ENCODE measurements at places on chromosomes 11 and 22.
A peak's percentile ranks its signal among the peaks of the same experiment; 100 is the strongest.

- DNase-seq = no peak
These were observed 726.1 kb upstream of the CCDC90B start for GRCh38 chr11:84012171-84012826.

GRCh38 chr11:43941257-43941994 is 1.0 kb upstream of the C11orf96 start:
- DNase-seq = no peak

- DNase-seq = no peak
These were observed 994 bp downstream of the DEPDC5 start for GRCh38 chr22:31754813-31755212.

DNA sequence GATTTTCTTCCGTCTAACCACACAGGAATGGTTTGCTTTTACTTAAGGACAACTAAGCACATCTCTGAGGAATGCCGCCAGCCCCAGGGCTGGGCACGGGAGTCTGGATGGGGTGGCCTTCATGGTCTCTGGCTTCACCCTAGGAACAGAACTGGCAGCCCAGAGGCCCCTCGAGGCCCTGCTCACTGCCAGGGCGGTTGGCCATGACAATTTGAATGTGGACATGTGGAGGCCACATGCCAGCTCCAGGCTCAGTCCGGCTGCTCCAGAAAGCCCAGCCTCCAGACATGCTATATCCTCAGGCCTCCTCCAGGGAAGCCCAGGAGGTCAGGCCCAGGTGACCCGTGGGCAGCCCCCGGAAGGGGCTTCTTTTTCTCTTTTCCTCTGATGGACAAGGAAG is 84.0 kb upstream of the FGF3 start:
- no peak for DNase-seq

GRCh38 chr22:50010676-50011446 is 1.7 kb downstream of the IL17REL start:
- peak; percentile 69 for DNase-seq

GRCh38 chr11:18193010-18193409 is 20.4 kb downstream of the MRGPRX4 start:
- DNase-seq = no peak

DNA sequence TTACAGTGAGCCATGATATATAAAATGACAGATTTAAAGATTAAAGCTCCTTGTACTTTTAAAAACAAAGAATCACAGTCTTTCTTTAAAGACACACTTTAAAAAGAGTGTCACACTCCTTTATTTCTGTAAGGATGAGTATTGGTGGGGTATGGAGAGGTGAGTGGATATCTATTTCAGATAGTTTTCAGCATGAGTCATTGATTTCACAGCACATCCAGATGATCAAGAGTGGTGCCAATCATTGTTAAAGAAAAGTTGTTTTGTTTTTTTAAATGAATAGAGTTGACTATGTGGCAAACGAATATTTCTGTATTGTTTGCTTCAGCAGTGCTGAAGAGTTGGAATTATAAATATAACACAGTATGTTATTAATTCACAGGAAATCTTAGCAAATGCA is 52.5 kb downstream of the FAR1 start:
- no peak for DNase-seq

DNA sequence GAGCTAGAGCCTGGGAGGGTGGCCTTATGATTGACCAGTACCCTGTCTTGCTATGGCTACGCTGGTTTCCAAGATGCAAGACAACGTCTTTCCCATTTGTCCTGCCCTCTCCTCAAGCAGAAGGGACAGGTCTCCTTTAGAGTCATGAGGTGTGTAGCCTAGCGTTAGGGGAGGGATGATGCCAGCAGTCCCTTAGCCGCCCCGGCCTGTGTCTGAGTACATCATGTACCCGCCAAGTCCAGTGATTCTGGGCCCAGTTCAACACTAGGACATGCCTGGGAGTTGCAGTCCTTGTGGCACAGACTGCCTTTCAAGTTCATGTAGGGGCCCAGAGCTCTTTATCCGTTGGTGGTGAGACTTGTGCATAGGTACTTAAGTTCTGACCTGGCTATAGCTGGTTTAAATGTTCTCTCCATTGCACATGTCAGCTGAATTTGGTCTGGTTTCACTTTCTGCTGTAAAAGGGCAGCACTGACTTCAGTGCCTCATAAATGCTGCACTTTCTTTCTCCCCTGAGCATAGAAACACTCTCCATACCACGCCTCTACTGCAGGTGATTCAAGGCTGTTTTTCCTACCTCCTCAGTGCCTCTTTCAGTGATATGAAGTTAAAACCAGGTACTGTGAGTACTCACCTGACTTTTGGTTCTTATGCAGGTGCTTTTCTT is 151.1 kb downstream of the METTL15 start:
- no peak for DNase-seq

DNA sequence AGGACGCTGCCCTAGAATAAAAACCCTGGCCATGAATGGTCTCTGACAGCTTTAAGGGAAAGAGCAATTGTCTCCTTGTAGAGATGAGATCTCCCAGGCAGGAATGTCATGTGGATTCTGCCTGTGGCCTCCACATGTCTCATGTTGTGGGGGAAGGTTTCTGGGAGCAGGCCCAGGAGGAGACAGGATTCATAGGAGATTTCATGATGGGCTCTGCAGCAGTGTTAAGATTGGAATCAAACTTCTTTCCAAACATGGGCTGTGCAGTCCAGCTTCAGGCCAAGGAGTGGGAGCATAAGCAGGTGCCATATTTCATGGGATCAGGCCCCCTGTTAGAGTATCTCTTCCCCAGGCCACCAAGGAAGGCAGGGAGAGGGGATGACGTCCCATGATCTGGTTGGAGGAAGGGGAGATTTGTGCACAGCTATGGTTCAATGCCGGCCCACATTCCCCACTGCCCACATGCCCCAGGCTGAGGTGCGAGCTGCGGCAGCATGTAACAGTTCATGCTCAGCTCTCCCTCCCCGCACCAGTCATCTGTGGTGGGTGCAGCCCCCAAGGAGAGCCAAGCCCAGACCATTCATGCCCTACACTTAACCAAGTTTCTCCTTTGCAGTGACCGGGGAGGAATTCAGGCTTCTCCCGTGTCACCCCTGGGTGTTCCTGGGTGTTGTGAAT is 42.5 kb downstream of the LMO1 start:
- no peak for DNase-seq

GRCh38 chr11:117309310-117309709 is 6.7 kb downstream of the BACE1 start:
- DNase-seq = no peak

DNA sequence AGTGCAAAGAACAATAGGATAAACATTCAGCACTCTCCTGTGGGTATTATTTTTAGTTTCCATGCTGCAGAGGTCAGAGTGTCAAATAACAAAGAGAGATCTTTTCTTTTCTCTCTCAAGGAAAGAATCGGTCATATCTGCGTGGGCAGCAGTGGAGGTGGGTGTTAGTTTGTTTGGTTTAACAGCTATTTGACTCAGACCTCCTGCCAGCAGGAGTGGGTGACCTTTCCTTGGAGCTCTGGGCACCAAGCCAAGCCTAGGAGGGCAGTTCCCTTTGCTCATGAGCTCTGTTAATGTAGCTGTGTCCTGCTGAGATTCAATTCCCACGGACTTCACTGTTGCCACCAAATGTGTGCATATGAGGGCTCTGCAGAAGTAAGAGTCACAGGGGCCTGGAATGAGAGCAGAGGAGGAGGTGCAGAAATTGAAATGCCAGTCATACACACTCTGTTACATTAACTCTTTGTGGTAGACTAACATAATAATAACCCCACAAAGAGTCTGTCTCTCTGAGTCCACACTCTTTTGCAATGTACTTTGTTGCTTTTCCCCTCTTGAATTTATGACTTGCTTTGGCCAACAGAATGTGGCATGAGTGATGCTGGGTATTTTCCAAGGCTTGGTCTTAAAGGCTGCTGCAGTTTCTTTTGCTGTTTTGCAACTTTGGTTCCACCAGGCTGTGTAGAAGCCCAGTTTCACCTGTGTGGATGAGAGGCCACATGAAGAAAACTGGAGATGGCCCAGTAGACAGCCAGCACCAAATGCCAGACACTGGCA is 76.0 kb upstream of the GRK3 start:
- peak; percentile 8 for DNase-seq

GRCh38 chr11:103881584-103881983 is 154.9 kb upstream of the DDI1 start:
- DNase-seq = no peak

DNA sequence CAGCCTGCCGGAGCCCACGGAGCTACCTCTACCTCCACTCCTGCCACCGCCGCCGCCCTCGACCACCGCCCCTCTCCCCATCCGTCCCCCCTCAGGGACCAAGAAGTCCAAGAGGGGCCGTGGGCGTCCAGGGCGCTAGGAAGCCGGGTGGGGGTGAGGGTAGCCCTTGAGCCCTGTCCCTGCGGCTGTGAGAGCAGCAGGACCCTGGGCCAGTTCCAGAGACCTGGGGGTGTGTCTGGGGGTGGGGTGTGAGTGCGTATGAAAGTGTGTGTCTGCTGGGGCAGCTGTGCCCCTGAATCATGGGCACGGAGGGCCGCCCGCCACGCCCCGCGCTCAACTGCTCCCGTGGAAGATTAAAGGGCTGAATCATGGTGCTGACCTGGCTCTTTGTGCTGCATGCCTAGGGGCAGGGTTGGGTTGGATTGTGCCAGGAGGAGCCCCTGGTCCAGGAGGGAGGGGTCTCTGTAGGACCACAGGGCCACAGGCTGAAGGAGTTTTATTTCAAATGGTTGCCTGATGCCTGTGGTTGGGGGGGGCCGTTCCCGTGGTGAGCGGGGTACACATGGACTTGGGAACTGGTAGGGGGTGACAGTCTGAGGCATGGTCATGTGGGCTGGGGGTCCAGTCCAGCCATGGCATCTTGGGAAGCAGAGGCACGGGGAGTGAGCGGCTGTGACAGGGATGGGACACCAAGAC is 2.3 kb downstream of the PTPRCAP start:
- DNase-seq = no peak

DNA sequence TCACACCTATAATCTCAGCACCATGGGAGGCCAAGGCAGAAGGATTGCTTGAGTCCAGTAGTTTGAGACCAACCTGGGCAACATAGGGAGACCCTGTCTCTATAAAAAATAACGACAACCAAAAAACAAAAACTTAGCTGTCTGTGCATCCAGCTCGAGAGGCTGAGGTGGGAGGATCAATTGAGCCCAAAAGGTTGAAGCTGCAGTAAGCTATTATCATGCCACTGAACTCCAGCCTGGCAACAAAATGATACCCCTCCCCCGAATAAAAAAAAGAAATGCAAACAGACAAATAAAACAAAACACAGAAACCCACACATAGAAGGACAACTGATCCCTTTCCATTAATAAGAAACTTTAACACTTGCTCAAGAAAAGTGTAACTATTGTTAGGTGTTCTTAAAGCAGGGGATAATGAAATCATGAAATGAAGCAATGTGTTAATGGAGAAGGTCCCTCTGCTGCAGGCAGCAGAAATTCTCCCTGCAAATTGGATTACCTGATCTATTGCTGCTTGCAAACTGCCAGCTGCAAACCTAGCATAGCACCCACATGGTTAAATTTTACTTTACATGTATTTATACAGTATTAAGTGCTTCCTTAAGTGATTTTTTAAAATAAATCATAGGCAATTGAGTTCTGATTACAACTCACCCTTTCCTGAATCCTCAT is 226.3 kb downstream of the SBF2 start:
- no peak for DNase-seq

DNA sequence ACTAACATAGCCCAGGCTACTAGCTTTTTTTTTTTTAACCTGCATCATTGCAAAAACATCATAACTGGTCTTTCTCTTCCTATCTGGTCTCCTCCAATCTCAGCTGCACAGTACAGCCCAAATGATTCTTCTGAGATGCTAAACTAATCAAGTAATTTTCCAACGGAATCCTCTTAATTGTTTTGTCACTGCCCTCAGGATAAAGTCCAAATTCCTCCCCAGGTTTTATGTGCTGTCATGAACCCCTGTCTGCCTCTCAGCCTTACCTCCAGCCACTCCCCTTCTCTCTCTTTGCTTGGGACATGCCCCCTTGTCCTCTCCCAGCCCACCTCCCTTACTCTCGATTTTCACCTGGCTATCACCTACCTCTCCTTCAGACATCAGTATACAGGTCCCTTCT is 12.5 kb downstream of the APBB1 start:
- no peak for DNase-seq

DNA sequence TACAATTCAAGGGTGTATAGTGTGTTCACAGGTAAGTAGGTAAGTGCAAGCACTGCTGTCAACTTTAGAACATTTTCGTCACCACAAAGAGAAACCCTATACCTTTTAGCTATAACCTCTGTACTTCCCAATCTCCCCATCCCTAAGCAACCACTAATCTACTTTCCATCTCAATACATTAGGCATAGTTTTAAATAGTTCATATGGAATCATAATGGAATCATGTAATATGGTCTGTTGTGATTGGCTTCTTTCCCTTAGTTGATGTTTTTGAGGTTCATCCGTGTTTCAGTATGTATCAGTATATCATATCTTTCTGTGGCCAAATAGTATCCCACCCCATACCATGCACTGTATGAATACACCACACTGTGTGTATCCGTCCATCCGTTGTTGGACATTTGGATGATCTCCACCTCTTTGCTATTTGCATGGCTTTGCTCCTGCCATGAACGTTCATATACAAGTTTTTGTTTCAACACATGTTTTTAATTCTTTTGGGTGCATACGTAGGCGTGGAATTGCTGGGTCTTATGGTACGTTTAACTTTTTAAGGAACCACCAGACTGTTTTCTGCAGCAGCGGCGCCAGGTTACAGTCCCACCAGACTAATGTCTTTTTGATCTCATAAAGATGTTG is 27.7 kb upstream of the OPCML start:
- no peak for DNase-seq

GRCh38 chr22:37353839-37354238 is 71.5 kb downstream of the CYTH4 start:
- DNase-seq = no peak

- no peak for DNase-seq
These were observed 60.3 kb downstream of the MTMR2 start for GRCh38 chr11:95863486-95864140.

DNA sequence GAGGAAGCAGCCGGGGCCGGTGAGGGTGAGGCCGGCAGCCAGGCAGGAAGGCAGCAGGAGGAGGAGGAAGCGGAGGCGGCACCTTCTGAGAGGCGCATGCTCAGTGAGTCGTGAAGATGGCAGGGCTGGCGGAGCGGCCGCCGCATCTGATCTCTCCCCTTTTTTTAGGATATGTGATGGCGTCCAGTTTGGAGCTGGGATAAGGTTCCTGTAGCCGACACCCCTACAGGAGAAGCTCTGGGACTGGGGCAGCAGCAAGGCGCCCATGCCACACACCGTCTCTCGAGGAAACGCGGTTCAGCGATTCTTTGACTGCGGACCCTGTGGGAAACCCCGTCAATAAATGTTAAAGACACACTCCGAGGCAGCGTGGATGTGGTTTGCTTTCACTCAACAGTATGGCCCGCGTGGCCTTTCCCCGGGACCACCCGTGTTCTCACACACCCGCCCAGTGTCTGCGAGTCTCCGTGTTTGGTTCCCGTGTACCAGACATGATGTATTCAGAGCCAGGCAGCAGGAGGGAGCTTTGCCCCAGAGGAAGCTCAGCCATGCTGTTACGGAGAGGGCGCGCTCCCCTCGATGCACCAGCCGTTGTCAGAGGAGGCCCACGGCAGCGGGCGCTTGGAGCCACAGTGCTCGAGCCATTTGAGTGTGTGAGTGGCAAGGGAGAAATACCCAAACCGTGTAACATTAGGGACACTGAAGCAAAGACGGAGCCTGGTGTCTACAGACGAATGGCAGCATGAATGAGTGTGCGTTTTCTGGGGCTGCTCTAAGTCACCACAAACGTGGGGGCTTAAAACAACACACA is 27.7 kb upstream of the PARVB start:
- peak; percentile 57 for DNase-seq
